Activated T-helper 17 cell treated with anti-CD3 and anti-CD28 coated beads, Interleukin-2, amount 50 U/mL, for 72 hours (primary cell): ENCODE measurements at places on chromosomes 2 and 18.

DNA sequence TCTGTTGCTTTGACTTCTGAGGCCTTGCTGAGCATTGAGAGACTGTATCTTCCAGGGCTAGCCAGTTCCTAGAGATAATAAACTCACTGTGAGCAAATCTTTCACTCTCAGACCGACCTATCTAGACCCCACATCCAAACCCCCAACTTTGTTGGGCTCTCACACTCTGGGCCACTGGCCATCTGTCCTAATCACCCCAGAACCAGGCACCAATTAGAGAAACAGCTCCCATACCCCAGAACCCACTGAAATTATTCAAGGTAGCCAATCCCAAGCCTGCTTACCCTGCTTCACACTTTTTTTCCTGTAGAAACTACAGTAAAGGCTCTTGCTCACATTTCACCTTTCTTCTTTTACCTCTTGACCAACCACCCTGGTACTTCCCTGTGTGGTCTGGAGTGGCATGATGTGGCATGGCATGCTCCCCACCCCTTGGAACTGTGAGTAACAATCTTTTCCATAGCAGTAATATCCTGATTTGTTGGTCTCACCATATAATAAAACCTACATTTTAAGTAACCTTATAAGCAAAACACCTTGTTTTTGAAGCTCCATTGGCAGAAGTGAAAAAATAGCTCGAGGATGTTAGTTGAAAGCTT lies 55.2 kb downstream of the ANKRD12 start:
- ATAC-seq = peak; percentile 59

DNA sequence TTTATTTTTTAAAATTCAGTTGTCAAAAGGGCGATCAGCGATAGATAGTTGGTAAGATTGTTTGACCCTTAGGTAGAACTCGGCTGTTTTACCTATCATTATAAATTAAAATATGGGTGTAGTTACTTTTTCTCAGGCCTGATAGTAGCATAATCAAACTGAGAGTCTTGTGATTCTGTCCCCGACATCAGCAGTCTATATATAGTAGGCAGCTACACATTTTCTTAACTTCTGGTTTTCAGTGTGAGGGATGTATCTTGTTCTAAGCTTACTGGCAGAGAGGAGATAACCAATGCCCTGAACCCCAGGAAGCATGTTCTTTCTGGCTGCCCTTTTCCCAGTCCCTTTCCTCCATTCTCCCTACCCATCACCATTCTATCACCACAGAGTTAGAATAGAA lies 56.6 kb downstream of the XRCC5 start:
- ATAC-seq = no peak

DNA sequence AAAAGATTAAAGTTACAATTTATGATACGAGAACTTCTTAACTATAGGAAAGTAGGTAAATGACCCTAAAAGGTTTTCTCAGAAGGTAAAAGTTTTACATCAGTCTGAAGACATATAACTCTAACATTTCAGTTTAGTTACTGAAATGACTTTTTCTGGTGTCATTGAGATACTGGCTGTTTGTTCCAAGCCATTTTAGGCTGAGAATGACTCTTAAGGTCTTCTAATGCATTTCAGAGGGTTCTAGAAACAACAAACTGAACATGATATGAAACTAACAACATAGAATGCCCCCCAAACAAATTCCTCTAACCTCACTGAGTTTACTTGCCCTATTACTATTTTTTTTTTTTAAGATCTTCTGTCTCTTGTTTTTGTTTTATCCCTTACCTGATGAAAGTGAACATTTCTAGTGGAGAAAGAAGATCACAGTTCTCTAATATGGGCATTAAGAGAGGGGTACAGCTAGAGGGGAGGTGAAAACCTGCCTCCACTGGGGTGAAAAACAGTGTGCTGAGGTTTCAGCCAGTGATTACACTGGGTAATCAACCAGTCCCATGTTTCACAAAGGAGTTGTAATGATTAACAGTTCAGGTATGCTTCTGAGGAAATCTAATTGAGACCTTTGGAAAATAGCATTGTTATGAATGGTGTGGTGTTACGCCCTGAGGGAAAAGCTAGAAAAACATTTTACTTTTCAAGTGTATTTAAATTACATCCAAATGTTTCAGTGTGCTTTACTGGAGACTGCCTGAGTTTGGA lies 11.2 kb downstream of the NABP1 start:
- ATAC-seq = peak; percentile 72

GRCh38 chr2:236464140-236464539 lies 105.5 kb upstream of the ACKR3 start:
- ATAC-seq = no peak

DNA sequence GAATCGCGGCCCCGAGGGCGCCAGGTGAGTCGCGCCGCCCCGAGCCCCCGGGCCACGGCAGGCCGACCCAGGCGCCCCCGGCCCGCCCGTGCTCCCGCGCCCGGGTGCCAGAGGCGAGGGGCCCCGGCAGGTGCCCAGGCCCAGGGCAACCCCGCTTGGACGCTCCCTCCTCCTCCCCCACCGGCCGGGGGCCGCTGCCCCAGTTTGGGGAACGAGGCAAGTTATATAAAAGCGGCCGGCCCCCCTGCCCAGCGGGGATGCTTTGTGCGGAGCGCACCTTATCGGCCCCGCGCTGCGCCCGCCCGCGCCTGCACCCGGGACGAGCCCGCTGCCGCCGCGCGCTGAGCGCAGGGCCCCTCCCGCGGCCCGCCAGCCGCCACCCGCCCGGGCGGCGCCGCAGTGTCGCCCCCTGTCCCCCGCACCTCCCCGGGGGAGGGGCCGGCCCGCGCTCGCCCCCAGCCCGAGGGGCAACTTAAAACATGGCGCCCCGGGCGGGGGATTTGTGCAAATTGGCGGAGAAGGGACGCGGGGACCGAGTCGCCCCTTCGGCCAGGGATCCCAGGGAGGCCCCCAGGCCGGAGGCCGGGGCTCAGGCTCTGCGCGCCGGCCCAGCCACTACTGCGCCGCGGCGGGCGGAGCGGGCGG lies 639 bp downstream of the EPB41L3 start:
- no peak for ATAC-seq

GRCh38 chr2:233209533-233210171 lies 41.8 kb upstream of the ATG16L1 start:
- peak; percentile 52 for ATAC-seq

DNA sequence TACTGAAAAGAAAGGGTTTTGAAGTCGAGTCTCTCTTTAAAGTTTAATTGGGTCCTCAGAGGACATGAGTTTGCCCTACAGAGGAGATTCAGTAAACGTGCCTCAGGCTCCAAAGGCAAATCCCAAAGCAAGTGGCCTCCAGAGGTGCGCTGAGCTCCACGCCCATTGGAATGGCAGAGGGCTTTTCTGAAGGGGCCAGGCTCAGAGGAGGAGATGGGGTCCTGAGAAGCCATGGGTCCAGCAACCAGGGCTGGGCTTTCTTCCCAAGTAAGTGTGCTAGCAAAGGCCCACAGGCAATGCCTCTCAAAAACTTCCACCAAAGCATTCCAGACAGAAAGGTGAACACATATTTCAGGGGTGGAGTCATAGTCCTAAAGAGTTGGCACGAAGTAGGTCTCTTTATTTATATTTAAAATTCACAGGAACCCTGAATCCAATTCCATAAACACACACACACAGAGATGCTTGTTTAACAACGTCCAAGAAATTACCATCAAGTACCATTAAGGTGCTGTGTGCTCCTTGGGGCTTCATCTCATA lies 93.0 kb upstream of the SH3BP4 start:
- no peak for ATAC-seq

DNA sequence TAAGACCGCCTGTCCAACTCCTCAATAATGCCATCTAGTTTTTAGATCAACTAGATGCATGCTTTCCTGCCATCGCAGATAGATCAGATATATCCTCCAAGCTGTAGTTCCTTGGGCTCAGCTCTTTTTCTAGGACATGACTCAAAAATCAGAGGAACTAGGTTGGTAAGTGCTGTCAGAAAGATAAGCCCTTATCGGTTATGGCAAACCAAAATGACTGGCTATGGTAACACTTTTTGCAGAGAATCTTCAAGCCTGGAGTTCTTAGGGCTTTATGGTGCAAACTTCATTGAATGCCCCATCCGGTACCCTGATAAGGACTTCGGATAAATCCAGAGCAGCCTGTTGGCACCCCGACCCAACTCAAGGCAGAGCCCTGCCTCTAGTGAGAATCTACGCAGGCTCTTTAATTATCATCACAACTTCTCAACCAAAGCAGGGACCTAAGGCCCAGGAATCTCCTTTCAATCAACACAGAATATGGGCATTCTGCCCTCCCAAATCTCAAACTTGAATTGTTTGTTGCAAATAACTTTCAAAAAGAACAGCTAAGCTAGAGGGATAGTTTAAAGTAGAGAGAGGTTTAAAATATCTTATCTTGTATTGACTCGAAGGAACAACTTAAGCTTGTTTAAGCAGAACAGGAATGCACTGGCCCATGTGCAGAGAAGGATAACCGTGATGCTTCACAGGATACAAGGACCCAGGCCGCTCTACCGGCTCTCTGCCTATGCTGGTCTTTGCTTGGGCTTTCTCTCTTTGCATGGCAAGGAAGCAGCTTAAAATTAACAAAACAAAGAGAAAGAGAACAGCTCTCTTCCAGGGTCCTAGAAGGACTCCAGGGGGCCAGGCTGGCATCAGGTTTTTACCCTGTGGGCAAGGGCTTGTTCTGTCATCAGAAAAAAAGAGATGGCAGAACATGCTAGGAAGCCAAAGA lies 3.4 kb upstream of the CYP1B1 start:
- no peak for ATAC-seq

DNA sequence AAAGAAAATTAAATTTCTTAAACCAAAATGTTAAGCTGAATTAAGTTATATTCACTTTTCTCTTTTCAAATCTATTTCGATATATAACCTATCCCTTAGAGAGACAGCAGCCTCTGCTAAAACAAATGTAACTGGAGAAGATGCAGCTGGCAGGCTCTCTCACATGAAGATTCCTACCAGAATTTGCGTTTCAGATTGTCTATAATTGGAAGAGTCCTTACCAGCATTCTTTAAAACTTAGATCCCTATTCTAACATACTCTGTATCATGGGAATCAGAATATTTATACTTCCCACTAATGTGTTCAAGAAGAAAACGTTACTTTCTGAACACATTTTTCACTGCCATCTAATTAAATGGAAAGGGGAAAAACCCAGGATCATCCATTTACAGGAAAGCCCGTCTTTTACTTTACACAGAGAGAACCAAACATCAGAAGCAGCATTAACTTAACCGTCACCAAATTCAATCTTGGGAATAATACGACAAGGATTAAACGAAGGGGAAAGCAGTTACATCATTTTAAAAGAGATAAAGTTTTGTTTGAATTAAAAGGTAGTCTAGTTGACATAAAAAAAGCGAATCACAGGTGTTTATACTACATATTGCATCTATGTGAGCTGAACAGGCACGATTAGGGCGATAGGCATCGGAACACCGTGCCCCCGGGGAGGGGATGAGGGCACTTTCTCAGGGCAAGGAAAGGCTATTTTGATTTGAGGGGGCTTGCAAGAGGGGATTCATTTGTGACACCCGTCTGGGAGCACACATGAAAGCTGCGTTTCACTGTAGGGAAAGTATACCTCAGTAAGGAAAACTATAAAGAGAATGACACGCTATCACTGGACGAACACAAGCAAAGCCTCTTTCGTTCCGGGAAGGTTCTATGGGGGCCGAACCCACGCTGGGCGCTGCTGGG lies 1.3 kb downstream of the PTPN2 start:
- ATAC-seq = no peak
